Karpas-422 (cell line): ENCODE measurements at places on chromosomes 5 and 9. TPM values are rescaled to one million over a fixed set of nuclear protein-coding genes. Genes with fewer than 3 reads are reported as not detected.
A peak's percentile ranks its signal among the peaks of the same experiment; 100 is the strongest.

DNA sequence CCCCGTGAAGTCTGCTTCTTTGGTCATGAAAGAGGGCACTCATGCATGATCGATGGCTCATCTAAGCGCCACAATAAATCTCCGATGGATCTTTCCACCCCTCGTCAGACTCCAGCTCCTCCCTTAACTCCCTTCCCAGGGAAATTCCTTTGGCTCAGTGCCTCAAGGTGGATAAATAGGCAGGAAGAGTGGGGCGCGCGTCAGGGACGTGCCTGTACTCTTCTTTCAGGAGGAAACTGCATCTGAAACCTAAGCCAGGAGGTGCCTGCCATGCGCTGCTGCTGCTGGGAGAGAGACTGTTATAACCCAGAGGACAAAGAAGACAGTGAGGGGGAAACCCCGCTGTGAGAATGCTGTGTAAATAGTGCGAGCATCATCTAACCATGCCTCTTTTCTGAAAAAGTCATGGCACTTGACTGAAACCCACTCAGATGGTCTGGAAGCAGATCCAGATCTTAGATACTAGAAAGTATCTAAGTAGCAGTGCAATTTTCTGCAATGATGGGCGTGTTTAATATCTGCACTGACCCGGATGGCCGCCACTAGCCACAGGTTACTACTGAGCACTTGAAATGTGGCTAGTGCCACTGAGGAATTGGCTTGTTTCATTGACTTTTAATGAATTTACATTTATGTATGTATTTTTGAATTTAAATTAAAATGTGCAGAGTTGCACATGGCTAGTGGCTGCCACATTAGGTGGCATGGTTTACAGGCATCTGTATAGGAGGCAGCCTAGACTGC lies 120.3 kb upstream of the BASP1 start:
- H3K27me3 ChIP-seq: no peaks in the 10 kb centered on the region
- H3K27ac ChIP-seq: no peak overlapping the region
- no peaks in the 10 kb centered on the region for H3K36me3 ChIP-seq

DNA sequence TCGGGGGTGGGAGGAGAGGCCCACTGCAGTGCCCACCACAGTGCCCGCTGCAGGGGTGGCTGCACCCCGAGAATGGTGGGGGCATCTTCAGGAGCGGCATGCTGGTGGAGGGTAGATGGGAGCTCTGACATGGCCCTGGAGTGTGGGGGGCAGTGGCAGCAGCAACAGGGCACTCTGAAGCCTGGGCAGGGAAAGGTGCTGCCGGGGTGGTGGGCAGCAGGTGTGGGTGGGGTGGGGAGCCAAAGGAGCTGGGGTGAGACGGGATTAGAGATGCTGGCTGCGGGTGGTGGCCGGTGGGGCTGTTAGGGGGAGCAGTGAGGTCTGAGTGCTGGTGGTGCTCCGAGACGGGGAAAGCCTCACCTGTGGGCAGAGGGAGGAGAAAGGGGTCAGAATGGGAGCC lies 18.0 kb downstream of the FAM193B start:
- no peak overlapping the region for H3K4me3 ChIP-seq
- no peak for DNase-seq
- H3K4me1 ChIP-seq: no peaks in the 10 kb centered on the region
- H3K27ac ChIP-seq: no peak overlapping the region

- H3K4me1 ChIP-seq: peaks cover 79% of the 10 kb centered on the region
- H3K36me3 ChIP-seq: no peaks in the 10 kb centered on the region; the same call in 1 of the 2 replicates
- DNase-seq: peak; percentile 80
- no peaks in the 10 kb centered on the region for H3K27me3 ChIP-seq
- H3K4me3 ChIP-seq: peak overlapping the region; percentile 24
Measured at GRCh38 chr5:80963966-80964481, 3.9 kb downstream of the RASGRF2 start.

Gene MEGF9
- 55.4 and 86.6 TPM in 2 replicates for total RNA-seq

DNA sequence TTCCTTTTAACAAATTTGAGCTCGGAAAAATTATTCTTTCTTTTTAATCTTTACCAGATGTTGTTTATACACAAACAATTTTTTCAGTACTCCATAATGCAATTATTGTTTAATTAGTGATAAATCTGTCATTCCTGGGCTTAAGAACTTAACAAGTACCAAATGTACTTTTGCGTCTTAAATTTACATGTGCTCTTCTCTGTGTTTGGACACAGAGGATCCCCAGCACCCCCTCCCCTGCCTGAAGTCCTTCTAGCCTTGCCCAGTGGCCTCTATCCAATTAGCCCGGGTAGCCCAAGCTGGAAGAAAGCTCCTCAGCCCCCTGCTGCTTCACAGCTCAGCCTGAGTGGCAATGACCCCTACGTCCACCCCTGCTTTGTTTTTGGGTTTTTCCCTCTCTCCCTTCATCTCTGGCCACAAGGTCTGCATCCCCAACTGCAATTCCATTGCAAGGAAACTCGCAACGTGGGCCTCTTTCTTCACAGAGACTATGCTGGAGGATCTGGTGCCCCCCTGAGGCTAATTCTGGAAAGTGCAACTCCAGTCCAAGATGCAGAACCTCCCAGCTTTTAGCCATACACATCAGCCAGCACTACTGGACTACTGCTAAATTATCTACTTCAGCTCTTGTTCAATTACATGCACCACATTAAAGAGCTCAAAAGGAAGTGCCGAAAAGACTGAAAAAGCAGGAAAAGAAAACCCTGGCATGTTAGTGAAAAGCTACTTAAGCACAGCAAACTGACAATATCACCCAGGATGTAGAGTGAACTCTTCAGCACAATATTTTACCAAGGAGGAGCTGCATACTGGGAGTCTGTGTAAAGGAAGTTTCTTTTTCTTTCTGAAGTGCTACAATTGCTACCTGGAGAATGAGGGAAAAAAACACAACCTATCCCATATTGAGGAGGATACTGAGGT lies 186.2 kb downstream of the FANCC start:
- peak; percentile 77 for DNase-seq
- no peak overlapping the region for H3K27ac ChIP-seq
- no peaks in the 10 kb centered on the region for H3K4me1 ChIP-seq
- H3K27me3 ChIP-seq: no peaks in the 10 kb centered on the region
- H3K4me3 ChIP-seq: no peak overlapping the region

DNA sequence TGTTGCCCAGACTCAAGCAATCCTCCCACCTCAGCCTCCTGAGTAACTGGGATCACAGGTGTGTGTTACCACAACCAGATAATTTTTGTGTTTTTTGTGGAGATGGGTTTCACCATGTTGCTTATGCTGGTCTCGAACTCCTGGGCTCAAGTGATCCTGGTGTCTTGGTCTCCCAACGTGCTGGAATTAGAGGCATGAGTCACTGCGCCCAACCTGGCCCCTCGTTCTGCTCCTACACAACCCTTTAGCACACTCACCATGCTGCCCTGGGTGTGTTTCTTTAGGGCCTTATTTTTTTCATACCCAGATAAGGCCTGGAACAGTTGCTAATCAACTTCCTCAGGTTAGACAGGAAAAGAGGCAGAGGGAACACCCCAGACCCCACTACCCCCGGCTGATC lies 2.6 kb downstream of the PDZD2 start:
- H3K4me3 ChIP-seq: no peak overlapping the region
- no peak for DNase-seq
- H3K27me3 ChIP-seq: no peaks in the 10 kb centered on the region
- H3K4me1 ChIP-seq: peaks cover 6% of the 10 kb centered on the region

Gene NTNG2
- 0.40 and 2.5 TPM in 2 replicates for total RNA-seq

- H3K36me3 ChIP-seq: peaks cover 18% of the 10 kb centered on the region; the same call in 1 of the 2 replicates
- H3K27me3 ChIP-seq: no peaks in the 10 kb centered on the region
- H3K4me1 ChIP-seq: peaks cover 100% of the 10 kb centered on the region
- H3K4me3 ChIP-seq: peak overlapping the region; percentile 29
Measured at GRCh38 chr5:88819301-88819999, 63.5 kb downstream of the MEF2C start.

Gene IFNE
- total RNA-seq: not detected in 2 replicates

DNA sequence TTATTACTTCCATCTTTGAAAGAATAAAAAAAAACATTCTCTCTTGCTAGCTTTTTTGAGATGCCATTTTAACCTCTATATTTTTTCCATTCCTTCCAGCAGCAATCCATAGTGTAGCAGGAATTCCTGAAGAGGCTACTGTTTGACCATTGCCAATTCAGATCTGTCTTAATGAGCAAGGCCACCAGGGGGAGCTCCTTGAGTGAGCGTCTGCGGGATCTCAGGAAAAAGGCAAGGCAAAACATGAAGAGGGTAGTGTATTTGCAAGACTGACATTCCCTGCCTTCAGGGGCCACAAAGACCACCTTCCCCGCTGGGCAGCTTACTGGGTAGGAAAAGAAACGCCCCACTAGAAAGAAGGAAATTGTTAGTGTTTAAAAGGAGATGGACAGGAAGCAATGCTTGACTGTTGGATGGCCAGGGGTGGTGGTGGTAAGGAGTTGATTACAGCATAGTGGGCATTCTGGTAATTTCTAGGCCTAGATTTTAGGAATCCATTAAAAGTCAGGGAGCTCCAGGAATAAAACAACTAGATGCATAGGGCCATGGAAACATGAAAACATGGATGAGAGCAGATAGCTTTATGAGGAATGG lies 206.6 kb upstream of the HAPLN1 start:
- peak; percentile 78 for DNase-seq
- H3K4me3 ChIP-seq: no peak overlapping the region
- H3K27me3 ChIP-seq: no peaks in the 10 kb centered on the region
- no peaks in the 10 kb centered on the region for H3K4me1 ChIP-seq
- no peaks in the 10 kb centered on the region for H3K36me3 ChIP-seq
- no peak overlapping the region for H3K27ac ChIP-seq

GRCh38 chr5:94081088-94081487 lies 339.7 kb upstream of the POU5F2 start:
- no peak overlapping the region for H3K27ac ChIP-seq
- no peak overlapping the region for H3K4me3 ChIP-seq
- no peaks in the 10 kb centered on the region for H3K4me1 ChIP-seq
- no peaks in the 10 kb centered on the region for H3K36me3 ChIP-seq
- DNase-seq: no peak

Gene HMHB1
- not detected in 2 replicates for total RNA-seq

GRCh38 chr9:37968228-37968701 lies 64.3 kb upstream of the SLC25A51 start:
- no peak overlapping the region for H3K27ac ChIP-seq
- no peak overlapping the region for H3K4me3 ChIP-seq
- H3K27me3 ChIP-seq: no peaks in the 10 kb centered on the region
- H3K4me1 ChIP-seq: peaks cover 47% of the 10 kb centered on the region
- H3K36me3 ChIP-seq: no peaks in the 10 kb centered on the region
